NCI-H460 (cell line): ENCODE measurements at places on chromosomes 2 and 18. TPM values are rescaled to one million over a fixed set of nuclear protein-coding genes. Genes with fewer than 3 reads are reported as not detected.

The C2orf72 gene
- 1.1 and 2.0 TPM in 2 replicates for total RNA-seq

DNA sequence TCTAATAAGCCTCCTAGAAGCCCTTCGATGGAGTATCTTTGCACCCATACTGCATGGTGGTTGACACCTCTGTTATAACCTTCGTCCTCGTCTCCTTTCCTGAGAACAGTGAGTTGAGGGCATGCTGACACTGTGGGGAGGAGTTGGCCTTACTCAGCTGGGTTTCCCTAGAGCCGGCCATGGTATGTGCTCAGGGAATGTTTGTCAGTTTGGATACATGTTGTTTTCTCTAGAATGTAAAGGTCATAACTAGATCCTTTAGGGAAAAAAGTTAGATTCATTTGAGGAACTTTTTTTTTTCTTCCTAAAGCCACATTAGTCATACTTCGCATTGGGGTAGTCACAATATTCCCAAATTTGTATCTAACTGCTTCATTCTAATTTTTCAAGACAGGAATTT lies 106.0 kb upstream of the FOSL2 start:
- no peak for DNase-seq

GRCh38 chr18:62885804-62886203 lies 170.5 kb downstream of the PHLPP1 start:
- no peak for DNase-seq

The PDE11A gene
- 0.07 TPM in 1 of 2 replicates, not detected in the other for total RNA-seq

- DNase-seq: no peak
Observed at GRCh38 chr2:70111752-70112591, 24.7 kb downstream of the PCBP1 start.

DNA sequence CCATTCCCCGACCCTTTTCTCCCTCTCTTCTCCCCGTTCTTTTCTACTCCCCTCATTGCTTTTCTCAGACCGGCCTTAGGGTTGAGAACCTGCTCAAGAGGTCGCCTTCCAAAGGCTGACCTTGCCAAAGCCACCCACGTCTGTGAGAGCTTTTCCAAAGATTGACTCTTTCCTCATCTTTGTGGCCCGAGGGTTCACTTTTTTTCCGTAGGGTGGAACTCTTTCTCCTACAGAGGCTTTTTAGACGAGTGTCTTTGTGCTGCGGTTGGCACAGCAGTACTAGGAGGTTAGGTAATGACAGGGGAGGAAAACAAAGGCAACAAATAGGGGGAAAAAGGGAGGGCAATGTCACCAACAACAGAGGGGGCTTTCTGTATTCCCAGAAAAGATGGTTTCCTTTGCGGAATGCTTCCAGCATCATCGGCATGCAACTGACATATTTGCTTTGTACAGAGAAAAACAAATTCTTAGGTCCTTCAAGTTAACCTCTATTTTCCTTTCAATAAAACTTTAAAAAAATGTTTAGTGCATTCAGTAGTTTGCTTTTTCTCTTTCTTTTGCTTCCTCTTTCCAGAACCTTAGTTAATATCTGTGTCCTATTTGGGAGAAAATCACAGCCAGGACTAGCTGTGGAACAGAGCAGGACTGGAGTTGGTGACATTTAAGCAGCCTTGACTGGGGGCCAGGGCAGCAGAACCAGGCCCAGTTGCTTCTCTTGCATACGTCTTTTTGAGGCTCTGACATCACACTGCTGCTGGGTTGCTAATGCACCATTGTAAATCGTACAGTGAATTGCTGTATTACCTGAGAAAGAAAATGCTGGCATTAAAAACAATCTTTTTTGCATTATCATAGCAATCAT lies 188.1 kb upstream of the FANCL start:
- DNase-seq: no peak

GRCh38 chr18:55588870-55589595 lies 1.0 kb upstream of the TCF4 start:
- DNase-seq: no peak

GRCh38 chr2:47173986-47174732 lies 19.1 kb upstream of the STPG4 start:
- DNase-seq: no peak

DNA sequence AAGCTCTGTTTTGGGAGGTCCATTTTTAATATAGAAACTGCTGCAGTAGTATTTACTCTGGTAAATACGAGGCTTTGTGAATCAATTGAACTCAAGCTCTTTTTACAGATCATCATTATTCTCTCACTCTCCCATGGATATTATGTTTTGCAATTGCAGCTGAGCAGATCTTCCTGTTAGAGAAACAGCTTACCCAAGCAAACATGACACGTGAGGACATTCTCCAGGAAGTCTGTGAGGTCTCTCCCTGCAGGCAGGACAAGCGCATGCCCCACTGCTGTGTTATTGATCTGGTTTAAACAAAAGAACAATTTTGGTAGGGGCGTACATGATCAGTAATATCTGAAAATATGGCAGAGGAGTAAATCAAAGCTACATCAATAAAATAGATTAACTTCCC lies 72.1 kb downstream of the COL6A3 start:
- no peak for DNase-seq

GRCh38 chr18:7805096-7805495 lies 238.0 kb downstream of the PTPRM start:
- no peak for DNase-seq

DNA sequence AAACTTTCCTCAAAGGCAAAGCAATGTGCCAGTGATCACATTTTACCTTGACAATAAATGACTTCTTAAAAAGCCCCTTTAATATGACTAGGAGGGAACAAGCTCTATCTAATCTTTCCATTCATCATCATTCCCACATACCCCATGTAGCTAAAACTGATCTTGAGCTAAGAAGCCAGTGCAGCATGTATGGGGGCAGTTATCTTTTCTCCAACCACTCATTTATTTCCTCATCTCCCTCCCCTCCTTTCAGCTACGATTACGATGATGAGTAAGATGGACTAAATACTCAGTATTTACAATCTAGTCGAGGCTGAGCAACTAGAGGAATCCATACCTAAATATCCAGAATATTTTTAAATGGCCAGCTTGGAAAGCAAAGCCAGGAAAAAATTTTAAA lies 35.5 kb downstream of the PNO1 start:
- DNase-seq: no peak

DNA sequence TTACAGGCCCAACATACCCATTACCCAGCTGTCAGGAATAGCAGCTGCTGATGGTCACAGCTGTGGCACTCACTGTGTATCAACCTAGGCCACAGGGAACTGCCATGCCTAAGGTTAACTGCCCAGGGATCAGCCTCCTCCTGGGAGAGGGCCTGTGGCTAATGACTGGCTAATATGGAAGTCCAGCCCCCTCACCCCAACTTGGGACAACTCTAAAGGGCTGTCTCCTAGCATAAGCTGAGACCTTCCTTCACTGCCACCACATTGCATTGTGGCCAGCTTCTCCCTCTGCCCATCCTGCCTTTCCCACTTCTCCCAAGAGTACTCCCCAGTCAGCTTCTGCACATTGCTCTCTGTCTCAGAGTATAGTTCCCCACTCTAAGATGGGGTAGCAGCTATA lies 316.5 kb downstream of the SMAD2 start:
- no peak for DNase-seq

GRCh38 chr2:199216253-199216652 lies 241.5 kb downstream of the SATB2 start:
- DNase-seq: no peak

DNA sequence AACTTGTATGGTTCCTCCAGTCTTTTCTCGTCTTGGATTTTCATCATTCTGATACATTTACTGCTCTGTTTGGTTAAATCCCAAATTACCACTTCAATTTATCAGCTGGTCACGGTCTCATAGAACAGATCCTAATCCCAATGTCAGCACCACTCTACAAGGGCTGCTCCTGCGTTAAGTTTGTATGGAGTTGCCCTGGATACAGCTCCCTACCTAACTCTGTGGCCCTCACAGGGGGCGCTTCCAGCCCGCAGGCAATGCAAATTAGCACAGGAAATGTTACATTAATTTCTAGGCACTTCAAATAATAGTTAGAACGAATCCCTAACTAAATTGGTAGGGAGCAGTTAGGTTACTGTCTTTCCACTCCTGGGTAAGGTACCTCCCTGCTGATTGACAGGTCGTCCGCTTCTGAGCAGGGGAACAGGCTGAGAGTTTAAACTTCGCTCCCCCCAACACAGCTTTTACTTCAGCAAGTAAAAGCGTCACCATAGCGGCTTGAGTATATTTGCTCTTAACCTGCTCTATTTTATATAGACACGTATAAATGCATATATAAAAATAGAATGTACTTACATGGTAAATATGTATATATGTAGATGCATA lies 238.5 kb upstream of the FANCL start:
- DNase-seq: no peak

DNA sequence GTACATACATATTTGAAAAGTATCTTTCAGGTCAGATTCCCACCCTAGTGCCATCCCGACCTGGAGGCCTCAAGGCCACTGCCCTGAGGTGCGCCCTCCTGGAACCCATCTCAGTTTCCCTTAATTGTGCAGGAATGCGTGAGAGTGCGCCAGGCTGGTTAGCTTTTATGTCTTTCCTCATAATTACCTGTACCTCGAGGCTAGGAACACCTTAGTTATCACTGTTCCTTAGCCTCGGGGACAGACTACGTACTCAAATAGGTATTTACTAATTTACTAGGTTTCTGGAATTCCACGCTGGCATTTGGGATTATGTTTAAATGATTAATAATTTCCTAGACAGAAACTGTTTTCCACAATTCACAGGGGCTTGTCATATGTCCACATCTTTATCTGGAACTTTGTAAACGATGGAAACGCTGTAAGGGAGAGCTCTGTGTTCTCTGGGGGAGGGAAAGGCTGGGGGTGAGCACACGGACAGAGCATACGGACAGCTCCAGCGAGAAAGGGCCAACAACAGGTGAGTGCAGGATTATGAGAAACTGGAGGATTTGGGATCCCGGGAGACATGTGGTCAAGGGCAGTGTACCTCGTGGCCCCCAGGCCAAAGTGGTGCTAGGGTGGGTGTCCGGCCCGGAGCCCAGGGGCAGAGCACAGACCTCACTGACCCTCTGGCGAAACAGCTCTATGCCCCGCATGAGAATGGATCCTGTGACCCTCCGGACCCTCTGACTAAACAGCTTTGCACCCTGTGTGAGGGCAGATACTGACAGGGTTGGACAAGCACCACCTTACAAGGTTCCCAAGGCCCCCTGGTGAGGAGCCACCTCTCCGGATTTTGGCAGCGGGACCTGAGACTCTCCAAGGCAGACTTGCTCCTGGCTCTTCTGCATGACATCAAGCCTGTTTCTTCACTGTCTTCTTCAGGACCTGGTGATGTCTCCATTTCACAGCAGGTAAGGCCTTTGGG lies 102.0 kb upstream of the PXDN start:
- no peak for DNase-seq

GRCh38 chr2:162487816-162488215 lies 143.9 kb downstream of the GCA start:
- DNase-seq: no peak

The ATOH8 gene
- total RNA-seq: 0.89 and 1.4 TPM in 2 replicates

DNA sequence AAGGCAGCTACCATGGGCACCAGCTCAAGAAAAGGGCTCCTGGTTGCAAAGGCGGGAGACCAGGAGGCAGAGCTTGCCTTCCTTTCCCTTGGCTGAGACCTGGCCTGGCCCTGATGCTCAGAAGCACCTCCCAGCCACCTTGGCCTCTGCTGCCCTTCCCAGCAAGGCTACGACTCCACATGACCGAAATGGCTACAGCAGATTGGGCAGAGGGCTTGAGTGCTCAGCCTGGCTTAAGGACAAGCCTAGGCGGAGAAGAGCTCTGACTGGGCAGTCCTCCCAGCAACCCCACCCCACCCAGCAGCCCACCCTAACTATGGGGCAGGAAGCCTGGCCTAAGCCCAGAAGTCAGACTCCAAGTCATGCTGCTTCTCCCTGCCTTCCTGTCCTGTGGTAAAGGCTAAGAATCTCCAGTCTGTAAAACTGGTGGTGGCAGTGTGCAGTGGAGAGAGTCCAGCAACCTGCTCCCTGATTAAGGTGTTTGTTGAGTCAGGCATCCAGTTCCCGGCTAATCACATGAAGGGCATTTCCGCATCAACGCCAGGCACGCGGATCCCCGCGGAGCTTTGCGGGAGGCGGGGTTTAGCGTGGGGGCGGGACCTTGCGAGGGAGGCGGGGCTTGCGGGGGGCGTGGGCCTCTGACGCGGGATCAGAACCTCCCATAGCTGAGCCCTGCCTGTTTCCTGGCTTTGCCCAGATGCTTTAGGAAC lies 256.0 kb downstream of the BCL11A start:
- no peak for DNase-seq

The ATRAID gene
- 219 and 271 TPM in 2 replicates for total RNA-seq

DNA sequence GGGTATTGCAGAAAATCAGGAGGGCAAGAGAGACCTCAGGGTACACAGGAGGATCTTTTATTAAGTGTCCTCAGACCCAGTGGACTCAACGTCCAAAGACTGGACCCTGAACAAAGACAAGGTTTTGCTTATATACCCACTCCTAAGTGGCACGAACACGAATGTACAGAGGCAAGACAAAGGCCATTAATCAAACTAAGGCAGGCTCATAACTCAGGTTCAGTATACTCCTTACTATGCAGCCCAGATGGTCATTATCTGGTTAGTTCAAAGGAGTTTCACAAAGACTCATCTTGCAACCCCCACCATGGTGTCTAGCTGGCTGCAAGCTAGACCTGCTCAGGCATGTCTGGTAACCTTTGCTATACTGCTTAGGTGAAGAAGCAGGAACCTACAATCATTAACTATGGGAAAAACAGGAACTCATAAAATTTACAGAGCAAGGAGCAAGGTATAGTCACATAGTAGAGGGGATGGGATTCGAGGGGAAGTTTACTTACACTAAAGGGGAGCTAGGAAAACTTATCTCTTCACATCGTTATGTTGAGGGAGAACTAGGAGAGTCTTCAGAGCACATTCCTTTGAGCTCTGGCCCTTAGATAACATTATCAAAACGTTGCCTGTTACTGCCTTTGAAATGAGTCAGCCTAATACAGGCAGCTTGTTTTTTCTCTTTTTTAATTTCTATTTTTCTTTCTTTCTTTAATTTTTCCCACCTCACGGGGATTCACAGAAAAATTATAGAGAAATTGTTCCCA lies 33.9 kb downstream of the SLC4A3 start:
- DNase-seq: no peak

DNA sequence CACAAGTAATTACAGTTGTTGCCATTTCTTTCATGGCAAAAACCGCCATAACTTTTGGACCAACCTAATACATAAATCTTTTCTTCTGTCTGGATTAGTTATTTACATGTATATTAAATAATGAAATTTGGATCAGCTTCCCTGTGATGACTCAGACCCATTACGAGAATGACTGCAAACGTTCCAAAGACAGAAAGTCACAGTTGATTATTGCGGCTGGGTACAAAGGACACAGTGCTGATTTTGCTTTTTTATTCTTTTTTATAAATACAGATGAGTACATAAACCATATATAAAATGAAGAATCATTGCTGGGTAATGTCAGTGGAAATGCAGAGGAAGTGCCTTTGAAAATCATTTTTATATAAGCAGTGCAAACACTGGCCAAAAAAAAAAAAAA lies 126.2 kb downstream of the TWIST2 start:
- DNase-seq: no peak

DNA sequence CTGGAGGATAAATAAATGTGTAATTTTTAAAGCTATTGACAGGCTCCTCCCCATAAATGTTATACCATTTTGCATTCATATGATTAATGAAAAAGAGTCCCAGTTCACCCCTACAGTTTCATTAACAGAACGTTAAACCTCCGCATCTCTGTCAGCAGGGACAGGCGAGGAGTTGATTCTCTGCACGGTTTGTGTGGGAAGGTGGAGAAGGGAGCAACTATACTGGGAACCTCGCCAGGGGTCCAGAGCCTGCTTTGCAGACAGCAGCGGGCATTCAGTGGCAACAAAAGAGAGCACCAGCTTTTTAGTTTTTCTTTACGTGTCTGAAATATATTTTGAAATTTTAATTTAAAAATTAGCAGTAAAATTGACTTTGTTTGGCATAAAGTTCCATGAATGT lies 101.4 kb downstream of the FARSB start:
- no peak for DNase-seq

The CRYGD gene
- total RNA-seq: not detected in 2 replicates
